ENCODE measurements at places on chromosomes 12 and 14. TPM values are rescaled to one million over a fixed set of nuclear protein-coding genes. Genes with fewer than 3 reads are reported as not detected.

NAV3 gene
- total RNA-seq: 6.1 TPM

ZBTB39 gene
- 21.1 TPM for total RNA-seq

NRL gene
- 0.54 TPM for total RNA-seq

GLIPR1L1 gene
- not detected for total RNA-seq

EVL gene
- 49.2 TPM for total RNA-seq

MGAT4C gene
- not detected for total RNA-seq

SPATA7 gene
- 39.9 TPM for total RNA-seq

BIN2 gene
- not detected for total RNA-seq

TNS2 gene
- total RNA-seq: 0.28 TPM

FAM161B gene
- 0.13 TPM for total RNA-seq

CD4 gene
- total RNA-seq: 2.5 TPM
